ENCODE measurements at places on chromosomes 16 and 17.
A peak's percentile ranks its signal among the peaks of the same experiment; 100 is the strongest.

GRCh38 chr16:85557083-85557970 is 55.8 kb upstream of the GSE1 start:
- DNase-seq, result peak; percentile 70

DNA sequence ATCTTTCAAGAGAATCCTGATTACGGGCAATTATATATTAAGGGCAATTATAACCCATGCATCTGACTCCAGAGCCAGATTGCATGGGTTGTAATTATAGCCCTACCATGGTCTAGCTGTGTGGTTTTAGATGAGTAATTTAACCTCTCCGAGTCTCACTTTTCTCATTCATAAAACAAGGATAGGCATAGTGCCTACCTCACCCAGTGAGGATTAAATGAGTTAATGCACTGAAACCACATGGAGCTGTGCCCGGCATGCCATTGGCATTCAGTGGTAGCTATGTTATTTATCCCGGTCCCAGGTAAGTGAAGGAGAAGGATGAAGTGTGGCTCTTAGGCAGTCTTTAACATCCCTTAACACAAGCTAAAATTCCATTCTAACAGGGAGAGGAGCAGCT is 6.3 kb downstream of the SNX20 start:
- DNase-seq, result no peak

GRCh38 chr17:27268394-27269085 is 25.4 kb upstream of the WSB1 start:
- no peak for DNase-seq

DNA sequence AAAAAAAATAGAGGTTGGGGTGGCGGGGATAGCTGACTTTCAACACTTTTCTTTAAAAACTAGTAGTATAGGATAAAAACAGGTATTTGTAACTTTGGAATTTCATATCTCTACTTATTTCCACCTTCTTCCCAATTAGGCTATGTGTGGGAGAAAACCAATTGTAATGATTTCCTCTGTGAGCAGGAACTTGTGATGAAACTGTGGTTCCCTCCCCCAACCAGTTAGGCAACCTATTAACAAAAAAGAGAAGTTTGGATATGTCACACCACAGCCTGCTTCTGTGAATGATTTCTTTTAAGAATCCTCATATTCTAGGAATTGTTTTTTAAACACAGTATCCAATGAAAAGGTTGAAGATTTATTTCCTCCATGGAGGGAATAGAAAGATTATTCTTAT is 1.9 kb downstream of the IGSF6 start:
- DNase-seq, result no peak

GRCh38 chr16:17426451-17426850 is 44.3 kb downstream of the XYLT1 start:
- no peak for DNase-seq

- DNase-seq, result no peak
These were observed 1.3 kb downstream of the SLC16A11 start for GRCh38 chr17:7042501-7043181.

GRCh38 chr16:27414788-27415431 is 12.9 kb downstream of the IL21R start:
- DNase-seq, result no peak

- peak; percentile 72 for DNase-seq
These were observed 209.7 kb downstream of the RBFOX3 start for GRCh38 chr17:79400989-79401703.

- DNase-seq, result no peak
These were observed 606.8 kb upstream of the CDH11 start for GRCh38 chr16:65728652-65729051.

DNA sequence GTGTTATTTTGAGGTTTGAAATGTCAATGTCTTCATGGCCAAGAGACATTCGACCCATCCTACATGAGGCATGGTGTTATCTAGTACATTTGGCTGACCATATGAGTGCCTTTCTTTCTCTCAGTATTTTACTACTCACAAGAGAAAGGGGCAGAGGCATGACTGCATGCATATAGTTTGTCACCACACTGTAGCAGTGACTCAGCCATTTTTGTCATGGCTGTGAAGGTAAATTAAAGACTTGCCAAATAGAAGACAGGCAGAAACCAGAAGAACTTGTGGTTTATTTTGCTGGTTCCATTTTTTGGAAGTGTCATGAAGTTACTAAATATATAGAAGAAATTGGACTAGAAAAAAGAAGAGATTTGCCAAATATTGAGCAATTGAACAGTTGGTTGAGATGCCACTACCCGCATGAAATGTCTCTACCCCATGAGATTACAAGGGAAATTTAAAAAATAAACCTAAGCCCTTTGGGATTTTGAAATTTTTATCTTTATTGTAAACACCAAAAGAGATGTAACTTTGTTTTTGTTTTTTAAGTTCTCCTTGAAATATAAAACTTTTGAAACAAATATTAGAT is 170.3 kb downstream of the CHD9 start:
- DNase-seq, result no peak

DNA sequence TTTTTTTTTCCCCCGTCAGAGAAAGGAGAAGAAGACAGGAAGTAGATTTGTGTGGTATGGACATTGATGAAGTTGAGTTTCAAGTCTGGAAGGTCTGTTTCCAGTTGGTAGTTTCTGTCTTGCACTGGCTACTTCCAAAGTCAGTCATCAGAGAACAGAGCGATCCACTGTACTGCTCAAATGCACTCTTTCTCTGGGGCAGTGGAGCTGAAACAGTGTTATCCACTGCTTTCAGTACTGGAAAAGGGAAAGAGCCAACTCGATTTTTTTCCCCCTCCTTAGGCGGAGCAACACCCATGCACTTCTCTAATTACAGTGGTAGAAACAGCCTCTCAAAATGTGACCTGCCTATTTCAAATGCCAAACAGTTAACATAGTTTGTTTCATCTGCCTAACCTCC is 7.4 kb downstream of the PRKCA start:
- DNase-seq, result no peak

DNA sequence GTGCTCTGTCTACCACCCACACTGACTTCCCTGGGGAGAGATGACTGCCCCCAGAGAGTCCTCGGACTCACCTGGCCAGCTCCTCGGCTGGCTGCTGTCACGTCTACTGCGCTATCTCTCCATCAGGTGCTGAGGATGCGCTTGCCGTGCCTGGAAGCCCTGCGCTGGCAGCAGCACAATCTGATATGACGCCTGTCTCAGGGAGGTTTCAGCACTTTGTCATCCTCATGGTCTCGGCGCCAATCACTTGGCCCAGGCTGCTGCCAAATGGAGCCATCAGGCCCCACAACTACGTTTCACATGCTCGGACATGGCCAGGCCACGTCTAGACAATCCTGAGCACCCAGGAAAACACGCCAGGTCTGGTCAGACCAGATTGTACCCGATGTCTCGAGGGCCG is 46.7 kb downstream of the FOXL1 start:
- DNase-seq, result no peak

- DNase-seq, result no peak
These were observed 10.4 kb upstream of the HOXB13 start for GRCh38 chr17:48738803-48739526.

DNA sequence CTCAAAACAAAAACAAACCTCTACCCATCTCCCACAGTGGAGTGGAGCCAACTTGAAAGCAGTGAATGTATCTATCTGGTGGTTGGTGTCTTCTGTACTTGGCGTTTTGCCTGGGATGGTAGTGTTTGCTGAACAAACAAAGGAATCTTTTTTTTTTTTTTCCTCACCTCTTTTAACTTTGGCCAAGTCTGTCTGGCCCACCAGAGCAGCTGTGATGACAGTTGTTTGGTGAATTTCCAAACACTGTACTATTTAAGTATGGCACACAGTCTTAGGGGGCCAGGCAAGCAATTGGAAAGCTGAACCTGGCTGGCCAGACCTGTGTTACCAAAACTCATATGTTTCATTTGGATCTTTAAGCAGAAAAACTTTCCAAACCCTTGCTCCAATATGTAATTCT is 101.8 kb upstream of the CDH13 start:
- no peak for DNase-seq

DNA sequence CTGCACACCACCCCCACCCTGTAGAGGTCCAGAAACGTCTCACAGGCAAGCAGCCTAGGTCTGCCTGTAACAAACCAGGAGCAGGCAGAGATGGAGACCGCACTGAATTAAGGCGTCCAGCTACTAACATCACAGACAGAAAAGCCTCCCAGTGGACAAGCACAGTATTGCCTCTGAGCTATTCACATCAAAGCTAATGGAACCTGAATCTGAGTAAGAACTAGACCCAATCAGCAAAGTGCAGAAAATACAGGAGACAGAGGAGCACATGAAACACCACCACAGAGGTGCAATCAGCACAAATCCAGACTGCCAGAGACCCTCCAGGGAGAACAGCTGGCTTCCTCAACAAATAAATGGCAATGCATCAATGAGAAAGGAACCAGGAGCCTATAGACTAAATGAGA is 22.2 kb upstream of the PEMT start:
- peak; percentile 51 for DNase-seq

DNA sequence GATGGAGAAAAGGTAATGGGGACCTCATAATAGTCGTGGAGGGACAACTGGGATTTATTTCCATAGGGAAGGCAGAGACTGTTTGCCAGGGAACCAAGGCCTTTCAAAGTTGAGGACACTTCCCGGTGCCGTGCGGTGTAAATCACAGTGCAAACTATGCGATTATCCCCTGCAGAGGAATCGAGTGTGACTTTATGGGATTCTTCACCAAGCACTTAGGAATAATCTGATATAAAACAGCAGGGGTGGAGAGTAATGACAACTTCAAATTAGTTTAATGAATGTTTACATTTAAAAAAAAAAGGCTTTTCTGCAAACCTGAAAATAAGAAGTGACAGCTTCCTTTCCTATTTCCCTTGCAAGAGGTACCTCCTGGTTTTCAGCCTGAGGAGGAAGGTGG is 538.2 kb downstream of the MAF start:
- DNase-seq, result no peak

DNA sequence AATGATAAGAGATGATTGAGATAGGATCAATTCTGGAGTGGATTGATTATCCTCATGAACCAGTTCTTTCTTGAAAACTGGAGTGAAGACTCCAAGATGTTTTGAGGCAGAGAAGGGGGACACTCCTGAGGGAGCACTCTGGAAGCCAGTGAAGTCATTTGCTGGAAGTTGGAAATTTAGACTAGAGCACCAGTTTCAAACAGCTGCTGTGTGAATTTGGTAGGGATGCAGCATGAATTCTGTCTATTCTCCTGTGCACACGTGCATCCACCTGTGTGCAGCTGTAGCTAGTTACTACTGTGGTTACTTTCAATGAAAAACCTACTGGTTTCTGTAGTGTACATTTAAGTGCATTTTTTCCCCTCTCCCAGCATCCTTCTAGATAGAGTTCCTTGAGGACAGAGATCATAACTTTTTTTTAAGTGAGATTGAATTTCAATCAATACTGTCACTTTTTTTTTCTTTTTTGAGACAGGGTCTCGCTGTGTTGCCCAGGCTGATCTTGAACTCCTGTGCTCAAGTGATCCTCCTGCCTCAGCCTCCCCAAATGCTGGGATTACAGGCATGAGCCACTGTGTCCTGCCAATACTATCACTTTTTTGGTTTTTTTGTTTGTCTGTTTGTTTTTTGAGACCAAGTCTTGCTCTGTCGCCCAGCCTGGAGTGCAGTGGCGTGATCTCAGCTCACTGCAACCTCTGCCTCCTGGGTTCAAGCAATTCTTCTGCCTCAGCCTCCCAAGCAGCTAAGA is 65.9 kb downstream of the TUBD1 start:
- DNase-seq, result no peak

GRCh38 chr17:67605256-67605912 is 112.4 kb upstream of the NOL11 start:
- DNase-seq, result peak; percentile 69

- no peak for DNase-seq
These were observed 7.3 kb downstream of the PLEKHG4 start for GRCh38 chr16:67286441-67287235.
